ENCODE measurements at places on chromosomes 7 and 10. TPM values are rescaled to one million over a fixed set of nuclear protein-coding genes. Genes with fewer than 3 reads are reported as not detected.
A peak's percentile ranks its signal among the peaks of the same experiment; 100 is the strongest.

Gene PRKAG2
- 20.7 TPM for total RNA-seq

Gene EEF1AKMT2
- total RNA-seq: 20.9 TPM

Gene CYP3A7
- not detected for total RNA-seq

DNA sequence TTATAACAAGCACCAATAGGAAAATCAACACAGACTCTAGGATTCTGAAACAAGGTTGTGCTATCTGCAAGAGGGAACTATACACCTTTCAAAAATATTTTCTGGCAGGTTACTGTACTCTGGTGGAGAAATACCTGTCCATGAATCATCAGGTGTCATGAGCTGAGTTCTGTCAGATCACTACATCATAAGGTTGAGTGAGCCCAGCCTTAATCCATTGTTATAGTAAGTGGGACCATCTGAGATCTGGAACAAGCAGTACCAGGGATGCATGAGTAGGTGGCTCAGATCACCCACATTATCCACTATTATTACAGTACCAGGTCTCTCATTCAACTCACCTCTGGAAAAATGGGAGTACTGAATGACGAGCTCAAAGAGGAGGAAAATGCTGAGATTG, 212.4 kb downstream of the DGKI start:
- H3K4me3 ChIP-seq: no peak overlapping the region
- no peak for DNase-seq
- H3K4me1 ChIP-seq: no peaks in the 10 kb centered on the region
- H3K27me3 ChIP-seq: no peaks in the 10 kb centered on the region

Gene ACBD7
- total RNA-seq: 1.9 TPM

- peak; percentile 54 for DNase-seq
- no peaks in the 10 kb centered on the region for H3K4me1 ChIP-seq
- peak overlapping the region; percentile 84 for H3K4me3 ChIP-seq
- H3K27ac ChIP-seq: no peak overlapping the region
- peaks cover 22% of the 10 kb centered on the region for H3K27me3 ChIP-seq
- H3K36me3 ChIP-seq: no peaks in the 10 kb centered on the region
These were observed 53.7 kb upstream of the KDM7A start for GRCh38 chr7:140230516-140230860.

- H3K36me3 ChIP-seq: no peaks in the 10 kb centered on the region
- peaks cover 12% of the 10 kb centered on the region for H3K4me1 ChIP-seq
- no peak for DNase-seq
- H3K27me3 ChIP-seq: no peaks in the 10 kb centered on the region
- no peak overlapping the region for H3K4me3 ChIP-seq
These were observed 26.6 kb downstream of the TBXAS1 start for GRCh38 chr7:139855498-139856270.

DNA sequence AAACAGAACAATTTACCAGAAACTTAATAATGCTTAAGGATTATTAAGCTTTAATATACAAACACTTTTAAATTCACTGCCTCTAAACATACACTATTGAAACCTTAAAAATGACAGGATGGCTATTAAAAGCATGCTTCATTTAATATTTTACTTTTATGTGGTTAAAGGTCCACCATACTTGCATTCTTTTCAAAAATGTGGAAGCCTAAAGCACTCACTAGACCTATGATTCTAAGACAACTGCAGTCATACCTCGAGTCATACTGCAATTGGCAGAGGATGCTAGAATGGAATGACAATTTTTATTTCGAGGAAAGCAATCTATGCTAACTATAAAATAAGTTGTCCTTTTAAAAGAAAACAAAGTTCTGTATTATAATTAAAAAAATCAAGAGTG, 85.3 kb downstream of the PIP4K2A start:
- no peaks in the 10 kb centered on the region for H3K27me3 ChIP-seq
- no peak for DNase-seq
- no peaks in the 10 kb centered on the region for H3K36me3 ChIP-seq
- H3K4me1 ChIP-seq: peaks cover 4% of the 10 kb centered on the region
- H3K4me3 ChIP-seq: no peak overlapping the region
- no peak overlapping the region for H3K27ac ChIP-seq

DNA sequence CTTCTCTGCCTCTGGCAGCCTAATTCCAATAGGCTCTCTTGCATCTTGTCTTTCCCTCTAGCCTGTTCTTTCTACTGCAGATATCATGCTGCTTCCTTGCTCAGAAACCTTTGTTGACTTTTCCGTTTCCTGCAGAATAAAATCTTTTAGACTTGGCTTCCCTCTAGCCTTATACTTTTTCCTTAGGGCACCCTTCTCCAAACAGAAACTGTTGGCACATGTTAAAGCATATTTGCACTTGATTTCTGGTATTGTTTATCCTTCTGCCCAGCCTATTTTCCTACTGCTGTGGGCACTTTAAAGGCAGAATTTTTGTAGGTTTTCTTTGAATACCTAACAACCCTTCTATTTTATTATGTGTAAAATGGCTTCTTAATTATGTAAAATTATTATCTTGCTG, 4.6 kb downstream of the GNAI1 start:
- H3K36me3 ChIP-seq: no peaks in the 10 kb centered on the region
- no peak overlapping the region for H3K27ac ChIP-seq
- H3K4me3 ChIP-seq: no peak overlapping the region
- DNase-seq: no peak

Gene CYP26C1
- 0.35 TPM for total RNA-seq
